HFFc6 (cell line): ENCODE measurements at places on chromosomes 2 and 18. TPM values are rescaled to one million over a fixed set of nuclear protein-coding genes. Genes with fewer than 3 reads are reported as not detected.

GRCh38 chr18:54217624-54218023 lies 6.8 kb downstream of the MBD2 start:
- DNase-seq = no peak

GRCh38 chr2:27135478-27135955 lies 1.1 kb upstream of the PREB start:
- DNase-seq = no peak

DNA sequence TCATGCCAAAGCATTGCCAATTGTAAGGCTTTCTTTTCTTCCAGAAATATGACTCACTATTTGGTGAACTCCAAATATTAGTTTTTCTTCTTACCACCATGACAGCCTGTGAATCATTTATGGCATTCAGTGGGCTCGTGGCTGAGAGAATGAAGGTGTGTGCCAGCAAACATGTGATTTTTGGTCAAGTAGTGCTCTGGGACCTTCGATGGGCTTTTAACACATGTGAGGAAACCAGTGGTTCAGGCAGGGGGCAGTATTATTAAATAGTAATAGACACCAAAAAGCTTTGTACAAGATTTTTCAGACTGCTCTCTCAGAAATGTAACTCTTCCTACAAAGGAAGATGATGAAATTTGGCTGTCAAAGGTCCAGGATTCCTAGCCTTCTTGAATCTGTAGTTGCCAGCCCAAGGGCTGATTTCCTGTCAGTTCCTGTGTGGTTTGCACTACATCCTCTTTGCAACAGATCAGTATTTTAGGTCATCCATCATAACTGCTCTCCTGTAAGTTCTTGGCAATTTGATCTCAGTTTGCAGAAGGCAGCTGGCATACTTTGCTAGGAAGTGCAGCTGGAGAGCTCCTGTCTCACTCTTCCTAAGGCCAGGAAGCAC lies 64.3 kb downstream of the BABAM2 start:
- peak; percentile 89 for DNase-seq

- no peak for DNase-seq
Measured at GRCh38 chr2:170030040-170030439, 147.9 kb upstream of the MYO3B start.

DNA sequence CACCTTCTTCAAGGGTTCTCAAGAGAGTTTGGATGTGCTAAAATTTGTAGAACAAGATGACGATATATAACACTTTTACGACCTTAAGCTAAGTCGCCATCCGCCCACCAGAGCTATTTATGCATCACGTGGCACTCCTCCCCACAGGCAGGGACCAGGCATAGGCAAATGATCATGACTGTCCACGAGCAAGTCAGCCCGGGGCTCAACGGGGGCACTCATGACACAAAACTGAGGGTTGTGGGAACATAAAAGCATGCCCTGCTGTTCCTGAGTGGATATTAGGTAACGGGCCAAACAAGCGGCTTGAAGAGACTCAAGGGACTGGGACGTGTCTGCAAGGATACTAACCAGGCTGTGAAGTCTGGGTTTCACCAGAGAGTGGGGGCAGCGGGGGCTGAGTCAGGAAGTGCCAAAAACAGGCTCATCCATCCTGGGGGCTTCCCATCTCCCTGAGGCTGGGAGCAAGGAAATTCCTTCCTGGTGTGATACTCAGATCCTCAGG lies 58.1 kb downstream of the FAM178B start:
- no peak for DNase-seq

DNA sequence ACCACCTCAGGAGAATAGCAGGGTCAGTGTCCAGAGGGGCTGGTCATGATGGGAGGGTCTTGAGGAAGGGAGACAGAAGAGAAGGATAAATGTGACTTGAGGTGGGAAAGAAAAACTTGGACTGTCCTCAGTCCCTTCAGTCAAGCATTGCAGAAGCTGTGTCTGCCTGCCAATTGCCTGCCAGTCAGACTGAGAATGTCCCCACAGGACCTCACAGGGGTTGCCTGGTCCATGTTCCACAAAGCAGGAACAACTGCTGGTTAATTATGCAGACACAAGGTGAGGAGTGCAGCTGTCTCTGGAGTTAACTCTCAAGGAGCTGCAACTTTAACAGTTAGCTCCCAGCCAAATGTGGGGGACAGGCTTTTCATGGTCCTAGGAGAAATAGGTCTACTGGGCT lies 75.7 kb downstream of the TRIM43 start:
- DNase-seq = no peak

DNA sequence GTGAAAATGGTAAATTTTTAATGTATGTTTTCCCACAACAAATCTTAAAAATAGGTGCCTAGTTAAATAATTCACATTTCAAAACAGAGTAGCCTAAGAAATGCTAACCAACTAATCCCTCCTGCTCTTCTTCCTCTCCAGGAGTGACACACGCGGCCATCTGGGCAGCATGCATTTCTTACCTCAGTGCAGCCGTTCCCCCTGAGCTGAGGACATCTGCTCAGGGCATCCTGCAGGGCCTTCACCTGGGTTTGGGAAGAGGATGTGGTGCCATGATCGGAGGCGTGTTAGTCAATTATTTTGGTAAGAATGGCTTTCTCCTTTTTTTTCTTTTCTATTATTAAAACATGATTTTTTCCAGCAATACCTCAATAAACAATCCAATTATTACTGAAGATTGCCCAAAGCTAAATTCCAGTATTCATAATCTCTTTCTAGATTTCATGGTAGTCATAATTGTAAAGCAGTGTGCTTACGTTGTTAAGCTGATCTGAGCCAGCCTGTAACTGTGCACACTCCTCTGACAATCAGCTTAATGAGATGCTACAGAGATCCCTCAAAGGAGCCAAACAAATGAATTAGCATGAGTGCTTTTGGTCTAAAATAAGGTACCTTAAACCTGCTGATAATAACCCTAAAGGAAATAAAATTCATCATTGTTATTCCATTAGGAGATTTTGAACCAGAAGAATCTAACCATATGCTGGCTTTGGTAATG lies 45.8 kb downstream of the NEMP2 start:
- DNase-seq = no peak

GRCh38 chr2:15899751-15900493 lies 40.4 kb upstream of the MYCN start:
- no peak for DNase-seq

- no peak for DNase-seq
Measured at GRCh38 chr2:86492048-86492453, 50.9 kb downstream of the KDM3A start.

DNA sequence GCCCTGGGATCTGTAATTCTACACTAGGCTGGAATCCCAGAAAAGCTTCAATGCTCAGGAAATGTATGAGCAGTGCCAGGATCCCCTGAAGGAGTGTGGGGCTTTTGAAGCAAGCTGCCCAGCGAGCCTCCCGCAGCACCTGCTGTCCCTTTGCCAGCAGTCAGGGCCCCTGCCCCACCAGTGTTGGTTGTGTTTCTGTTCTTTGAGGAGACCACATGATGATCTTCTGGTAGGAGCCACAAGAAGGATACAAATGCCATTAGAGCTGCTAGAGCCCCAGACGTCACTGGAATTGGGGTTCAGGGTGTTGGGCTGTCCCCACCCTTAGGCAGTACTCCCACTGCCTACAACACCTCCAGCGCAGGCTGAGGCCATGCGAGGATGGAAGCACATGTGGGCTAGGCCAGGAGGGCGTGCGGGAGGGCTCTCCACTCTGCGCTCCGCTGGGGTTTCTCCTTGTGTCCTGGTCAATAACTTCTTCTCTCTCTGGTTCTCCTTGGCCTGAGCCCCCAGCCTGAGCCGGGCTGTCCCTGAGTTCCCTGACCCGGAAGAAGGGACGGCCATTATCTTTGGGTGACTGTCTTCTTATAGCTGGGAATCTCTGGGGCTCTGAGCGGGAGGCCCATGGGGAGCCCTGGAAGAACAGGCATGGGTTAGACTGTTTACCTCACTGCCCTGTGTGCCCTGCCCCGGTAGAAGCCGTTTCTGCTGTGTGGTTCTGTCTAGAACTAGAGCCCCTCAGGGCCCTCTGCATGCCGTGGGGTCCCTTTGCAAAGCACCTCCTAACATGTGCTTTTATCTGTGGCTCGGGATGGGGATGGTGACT lies 73.9 kb downstream of the LRRFIP1 start:
- DNase-seq = no peak

GRCh38 chr2:11572996-11573395 lies 39.2 kb downstream of the GREB1 start:
- no peak for DNase-seq

DNAH7 gene
- total RNA-seq = 0.20 and 0.23 TPM in 2 replicates

CD8A gene
- not detected in 3 replicates for total RNA-seq

SP5 gene
- not detected in 3 replicates for total RNA-seq

KCNJ13 gene
- not detected in 2 replicates for total RNA-seq

MAP3K20 gene
- 124 to 142 TPM (median 134 TPM) in 3 replicates for total RNA-seq
